Hepatocyte (in vitro differentiated cells): ENCODE measurements at places on chromosomes 1 and 21.

DNA sequence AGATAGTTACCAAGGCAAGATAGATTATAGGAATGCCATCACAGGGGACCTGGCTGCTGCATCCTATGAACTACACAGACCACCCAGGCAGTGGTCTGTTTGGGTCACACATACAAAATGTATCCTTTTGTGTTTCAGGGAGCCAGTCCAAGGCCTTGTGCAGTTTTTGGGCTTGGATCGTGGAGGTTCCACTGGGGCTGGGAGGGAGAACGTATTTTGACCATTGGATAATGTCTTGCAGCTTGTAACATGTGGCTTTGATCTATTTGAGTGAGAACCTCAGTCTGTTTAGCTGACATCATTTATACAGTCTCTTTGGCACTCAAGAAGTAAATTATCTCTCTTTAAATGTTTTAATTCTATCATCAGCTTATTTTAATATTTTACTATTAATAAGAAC is 147.3 kb downstream of the DUSP10 start:
- H3K4me1 ChIP-seq = no peaks in the 10 kb centered on the region
- DNase-seq = no peak
- H3K27me3 ChIP-seq = no peaks in the 10 kb centered on the region
- no peaks in the 10 kb centered on the region for H3K36me3 ChIP-seq

- no peaks in the 10 kb centered on the region for H3K4me1 ChIP-seq
- H3K36me3 ChIP-seq = no peaks in the 10 kb centered on the region
- DNase-seq = no peak
- H3K4me3 ChIP-seq = no peak overlapping the region
- H3K27ac ChIP-seq = no peak overlapping the region
Measured at GRCh38 chr1:106875622-106876021, 180.9 kb upstream of the PRMT6 start.

DNA sequence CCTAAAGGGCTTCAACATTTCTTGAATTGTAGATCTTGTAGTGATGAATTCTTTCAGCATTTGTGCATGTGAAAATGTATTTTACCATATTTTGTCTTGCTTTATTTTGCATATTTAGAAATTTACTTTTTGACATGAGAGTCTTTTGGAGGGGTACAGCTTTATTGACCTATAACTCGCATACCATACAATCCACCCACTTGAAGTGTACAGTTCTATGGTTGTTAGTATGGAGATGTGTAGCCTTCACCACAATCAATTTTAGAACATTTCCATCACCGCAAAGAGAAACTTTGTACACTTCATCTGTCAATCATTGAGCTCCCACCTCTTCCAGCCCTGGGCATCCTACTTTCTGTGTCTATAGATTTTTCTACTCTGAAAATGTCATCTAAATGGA is 7.2 kb upstream of the MIA3 start:
- no peak for DNase-seq
- no peaks in the 10 kb centered on the region for H3K4me1 ChIP-seq
- H3K27ac ChIP-seq = no peak overlapping the region
- H3K4me3 ChIP-seq = no peak overlapping the region

GRCh38 chr1:10045480-10046355 is 13.0 kb downstream of the UBE4B start:
- H3K36me3 ChIP-seq = no peaks in the 10 kb centered on the region
- no peaks in the 10 kb centered on the region for H3K27me3 ChIP-seq
- H3K4me3 ChIP-seq = no peak overlapping the region
- DNase-seq = peak; percentile 49
- peaks cover 12% of the 10 kb centered on the region for H3K4me1 ChIP-seq

GRCh38 chr1:79040424-79041082 is 34.0 kb upstream of the ADGRL4 start:
- DNase-seq = no peak
- H3K36me3 ChIP-seq = no peaks in the 10 kb centered on the region
- no peaks in the 10 kb centered on the region for H3K4me1 ChIP-seq
- no peaks in the 10 kb centered on the region for H3K27me3 ChIP-seq
- no peak overlapping the region for H3K4me3 ChIP-seq

DNA sequence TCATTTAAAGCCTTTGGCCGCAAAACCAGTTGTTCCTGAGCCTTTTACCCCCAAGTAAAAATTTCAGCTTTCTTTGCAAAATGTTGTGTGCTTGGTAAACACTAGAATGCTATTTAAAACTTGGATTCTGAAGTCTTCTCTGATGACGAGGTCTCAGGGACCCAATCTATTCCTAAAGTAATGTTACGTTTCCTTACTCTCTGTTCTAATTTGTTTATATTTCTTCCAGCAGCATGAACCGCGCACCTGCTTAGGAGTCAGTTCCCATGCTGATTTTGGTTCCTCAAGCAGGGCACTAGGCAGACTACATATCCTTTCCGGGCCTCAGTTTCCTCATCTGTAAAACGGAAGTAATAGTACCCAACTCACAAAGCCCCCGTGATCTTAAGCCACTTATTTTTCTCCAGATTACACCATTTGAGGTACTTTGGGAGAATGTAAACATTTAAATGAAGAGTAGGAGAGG is 969 bp upstream of the ALDH4A1 start:
- H3K4me3 ChIP-seq = peak overlapping the region; percentile 17
- H3K27me3 ChIP-seq = peaks cover 10% of the 10 kb centered on the region
- DNase-seq = no peak
- peaks cover 6% of the 10 kb centered on the region for H3K4me1 ChIP-seq
- peak overlapping the region; percentile 15 for H3K27ac ChIP-seq

DNA sequence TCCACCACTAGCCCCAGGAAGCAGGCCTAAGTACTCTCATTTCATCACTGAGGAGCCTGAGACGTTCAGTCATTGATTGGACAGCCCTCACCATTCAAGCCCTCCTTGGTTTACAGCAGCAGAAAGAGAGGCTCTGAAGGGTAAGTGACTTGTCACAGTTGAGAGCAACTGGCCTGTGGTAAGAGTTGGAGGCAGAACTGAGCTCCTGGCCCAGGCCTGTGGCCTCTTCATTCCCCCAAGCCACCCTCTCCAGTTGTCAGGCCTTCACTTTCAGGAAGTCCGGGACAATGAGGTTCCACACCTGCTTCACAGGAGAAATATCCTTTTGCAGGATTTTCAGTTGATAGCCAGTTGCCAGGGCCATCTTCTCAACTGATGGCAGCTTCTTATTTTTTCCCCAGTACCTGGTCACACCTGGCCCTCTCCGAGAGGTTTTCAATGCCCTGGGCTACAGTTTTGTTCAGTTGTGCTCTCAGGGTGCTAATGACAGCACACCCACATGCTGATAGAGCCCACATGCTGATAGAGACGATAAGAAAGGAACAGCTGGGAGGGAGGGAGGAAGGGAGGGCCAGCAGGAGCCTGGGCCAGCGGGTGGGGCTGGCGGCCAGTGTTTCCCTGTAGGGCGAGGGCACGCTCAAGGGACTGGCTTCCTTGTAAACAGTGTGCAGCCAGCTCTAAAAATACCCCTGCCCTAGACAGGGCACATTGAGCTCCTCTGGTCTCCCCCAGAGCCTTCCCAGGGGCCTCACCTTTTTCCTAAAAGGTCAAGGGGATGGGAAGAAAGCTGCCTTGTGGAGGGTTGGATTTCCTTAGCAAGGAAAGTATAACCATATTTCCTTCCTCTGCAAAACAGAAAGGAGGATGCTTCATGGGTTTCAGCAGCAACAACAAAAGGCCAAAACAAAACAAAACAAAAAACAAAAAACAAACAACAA is 112.7 kb upstream of the JUN start:
- H3K27me3 ChIP-seq = no peaks in the 10 kb centered on the region
- DNase-seq = peak; percentile 64
- no peaks in the 10 kb centered on the region for H3K36me3 ChIP-seq

DNA sequence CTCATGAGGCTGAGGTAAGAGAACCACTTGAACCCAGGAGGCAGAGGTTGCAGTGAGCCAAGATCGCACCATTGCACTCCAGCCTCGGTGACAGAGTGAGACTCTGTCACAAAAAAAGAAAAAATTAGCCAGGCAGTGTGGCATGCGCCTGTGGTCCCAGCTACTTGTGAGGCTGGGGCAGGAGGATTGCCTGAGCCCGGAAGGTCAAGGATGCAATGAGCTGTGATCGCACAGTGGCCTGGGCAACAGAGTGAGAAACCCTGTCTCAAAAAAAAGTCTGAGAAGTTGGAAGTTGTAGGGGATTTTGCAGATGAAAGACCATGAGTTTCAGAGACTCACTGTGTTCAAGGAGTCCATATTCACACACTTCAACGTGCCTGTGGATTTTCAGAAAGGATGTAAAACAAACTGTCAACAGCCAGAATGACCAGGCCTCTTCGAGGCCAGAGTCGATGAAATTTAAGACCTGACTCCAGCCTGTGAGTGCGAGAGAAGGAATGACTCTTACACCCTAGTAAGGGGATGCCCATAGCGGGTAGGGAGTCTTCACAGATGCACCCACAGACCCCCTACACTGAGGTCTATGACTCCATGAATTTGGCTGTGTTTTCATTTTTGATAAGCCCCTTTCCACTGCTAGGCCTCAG is 2.2 kb downstream of the S100A13 start:
- DNase-seq = no peak
- no peak overlapping the region for H3K4me3 ChIP-seq
- no peaks in the 10 kb centered on the region for H3K27me3 ChIP-seq
- H3K4me1 ChIP-seq = peaks cover 25% of the 10 kb centered on the region
- no peak overlapping the region for H3K27ac ChIP-seq

DNA sequence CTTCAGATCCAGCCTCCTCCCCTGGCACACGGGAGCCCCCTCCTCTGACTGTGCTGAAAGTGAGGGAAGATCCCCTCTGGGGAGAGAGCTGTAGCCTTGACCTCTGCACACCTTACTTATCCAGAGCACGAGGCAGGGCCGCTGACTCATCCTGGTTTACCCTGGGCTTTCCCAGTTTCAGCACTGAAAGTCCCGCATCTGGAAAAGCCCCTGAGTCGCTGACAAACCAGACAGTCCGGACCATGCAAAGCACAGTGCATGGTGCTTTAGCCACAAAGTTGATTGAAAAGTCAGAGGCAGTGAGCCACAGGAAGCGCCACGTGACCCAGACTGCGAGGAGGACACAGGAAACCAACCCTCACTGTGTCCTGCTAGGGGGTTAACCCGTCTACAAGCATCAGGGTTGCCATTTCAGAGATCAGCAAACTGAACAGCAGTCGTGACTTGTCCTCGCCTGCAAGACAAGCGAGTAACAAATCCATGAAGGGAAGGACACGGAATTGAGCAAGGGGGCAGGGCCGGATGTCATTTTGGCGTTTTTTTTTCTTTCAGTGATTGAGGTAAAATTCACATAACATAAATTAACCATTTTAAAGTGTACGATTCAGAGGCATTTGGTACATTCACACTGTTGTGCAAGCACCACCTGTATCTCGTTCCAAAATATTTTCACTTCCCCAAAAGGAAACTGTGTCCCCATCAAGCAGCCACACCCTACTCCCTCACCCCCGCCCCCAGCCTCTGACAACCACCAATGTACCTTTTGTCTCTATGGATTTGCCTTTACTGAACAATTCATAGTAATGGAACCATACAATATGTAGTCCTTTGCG is 19.9 kb upstream of the IFNGR2 start:
- H3K36me3 ChIP-seq = no peaks in the 10 kb centered on the region
- DNase-seq = peak; percentile 90

DNA sequence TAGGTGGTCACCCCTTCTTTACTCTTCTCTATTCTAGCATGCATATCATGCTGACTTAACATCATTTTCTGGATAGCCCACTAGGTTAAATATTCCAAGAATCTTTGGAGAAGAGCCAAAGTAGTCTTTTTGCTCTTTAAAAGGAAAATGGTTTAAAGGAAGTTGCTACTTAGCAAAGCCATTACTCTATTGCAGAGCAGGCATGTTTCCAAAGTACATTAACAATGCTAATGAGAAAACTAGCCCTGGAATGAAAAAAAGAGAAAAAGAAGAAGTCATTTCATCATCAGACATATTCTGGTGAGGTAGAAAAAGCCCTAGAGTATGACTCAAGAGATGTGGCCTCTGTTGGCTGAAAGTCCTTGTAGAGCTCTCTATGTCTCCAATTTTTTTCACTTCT is 74.0 kb downstream of the NUF2 start:
- H3K27me3 ChIP-seq = no peaks in the 10 kb centered on the region
- H3K36me3 ChIP-seq = no peaks in the 10 kb centered on the region
- H3K4me3 ChIP-seq = no peak overlapping the region
- DNase-seq = no peak

DNA sequence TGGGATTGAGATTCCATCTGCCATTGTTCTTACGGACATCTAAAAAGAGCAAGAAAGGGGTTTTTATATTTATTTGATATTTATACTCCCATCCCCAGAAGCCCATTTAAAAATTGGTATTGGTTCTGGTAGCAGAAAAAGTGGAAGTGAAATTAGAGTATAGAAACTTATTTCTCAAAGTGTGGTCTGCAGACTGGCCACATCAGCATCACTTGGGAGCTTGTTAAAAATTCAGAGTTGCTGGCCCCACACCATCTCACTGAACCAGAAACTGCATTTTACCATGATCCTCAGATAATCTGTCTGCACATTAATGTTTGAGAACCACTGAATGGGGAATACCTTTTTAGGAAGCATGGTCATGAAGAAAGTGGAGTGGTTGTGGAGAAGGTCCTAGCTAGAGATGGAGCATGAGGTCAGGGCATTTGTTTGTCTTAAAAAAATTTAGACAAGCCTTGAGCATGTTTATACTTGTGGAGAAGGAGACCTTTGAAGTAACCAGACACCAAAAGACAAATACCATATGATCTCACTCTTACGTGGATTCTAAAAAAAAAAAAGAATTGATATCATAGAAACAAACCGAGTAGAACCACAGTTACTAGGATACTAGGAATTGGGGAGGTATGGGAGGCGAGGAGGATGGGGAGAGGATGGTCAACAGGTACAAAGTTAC is 116.3 kb downstream of the ST6GALNAC3 start:
- no peaks in the 10 kb centered on the region for H3K36me3 ChIP-seq
- no peaks in the 10 kb centered on the region for H3K27me3 ChIP-seq
- H3K4me1 ChIP-seq = no peaks in the 10 kb centered on the region
- H3K4me3 ChIP-seq = no peak overlapping the region
- DNase-seq = no peak

DNA sequence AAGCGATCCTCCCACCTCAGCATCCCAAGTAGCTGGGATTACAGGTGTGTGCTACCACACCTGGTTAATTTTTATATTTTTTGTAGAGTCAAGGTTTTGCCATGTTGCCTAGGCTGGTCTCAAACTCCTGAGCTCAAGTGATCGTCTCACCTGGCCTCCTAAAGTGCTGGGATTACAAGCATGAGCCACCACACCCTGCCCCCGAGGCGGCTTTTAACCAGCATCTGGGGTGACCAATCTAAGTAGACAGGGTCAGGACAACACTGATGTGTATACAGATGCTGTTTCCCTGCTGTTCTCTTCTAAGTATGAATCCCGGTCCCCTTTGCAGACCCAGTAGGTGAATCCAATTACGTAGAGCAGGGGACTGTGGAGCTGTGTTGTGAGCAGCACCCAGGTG is 23.9 kb downstream of the THAP3 start:
- no peaks in the 10 kb centered on the region for H3K4me1 ChIP-seq
- no peaks in the 10 kb centered on the region for H3K36me3 ChIP-seq
- H3K27ac ChIP-seq = no peak overlapping the region
- no peaks in the 10 kb centered on the region for H3K27me3 ChIP-seq
